ENCODE measurements at places on chromosomes 5 and 9. TPM values are rescaled to one million over a fixed set of nuclear protein-coding genes. Genes with fewer than 3 reads are reported as not detected.

SEC16A gene
- total RNA-seq: 26.5 TPM

TOR1A gene
- 15.5 TPM for total RNA-seq

EFNA5 gene
- total RNA-seq: 20.8 TPM

RASGEF1C gene
- 0.79 TPM for total RNA-seq

Data from skin of body (tissue), 3 donors.